ENCODE measurements at places on chromosomes 12 and 14.

GRCh38 chr12:76450690-76451089, 102.5 kb upstream of the BBS10 start:
- no peak for DNase-seq

DNA sequence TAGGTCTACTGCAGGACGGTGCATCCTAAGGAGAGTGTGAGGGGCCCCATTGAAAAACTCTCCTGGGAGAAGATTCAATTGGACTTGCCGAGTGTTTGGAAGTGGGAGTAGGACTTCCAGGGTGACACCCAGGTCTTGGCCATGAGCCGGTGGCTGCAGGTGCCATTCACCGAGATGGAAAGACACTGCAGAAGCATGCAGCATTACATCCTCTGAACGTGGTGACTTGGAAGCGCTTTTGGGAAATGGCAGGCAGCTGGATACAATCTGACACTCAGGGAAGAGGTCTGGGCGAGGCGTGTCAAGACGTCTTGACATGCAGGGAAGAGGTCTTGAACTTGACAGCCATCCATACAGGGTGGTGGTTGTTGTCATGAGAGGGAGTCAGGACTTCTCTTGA, 126.9 kb downstream of the PAPOLA start:
- DNase-seq: no peak

DNA sequence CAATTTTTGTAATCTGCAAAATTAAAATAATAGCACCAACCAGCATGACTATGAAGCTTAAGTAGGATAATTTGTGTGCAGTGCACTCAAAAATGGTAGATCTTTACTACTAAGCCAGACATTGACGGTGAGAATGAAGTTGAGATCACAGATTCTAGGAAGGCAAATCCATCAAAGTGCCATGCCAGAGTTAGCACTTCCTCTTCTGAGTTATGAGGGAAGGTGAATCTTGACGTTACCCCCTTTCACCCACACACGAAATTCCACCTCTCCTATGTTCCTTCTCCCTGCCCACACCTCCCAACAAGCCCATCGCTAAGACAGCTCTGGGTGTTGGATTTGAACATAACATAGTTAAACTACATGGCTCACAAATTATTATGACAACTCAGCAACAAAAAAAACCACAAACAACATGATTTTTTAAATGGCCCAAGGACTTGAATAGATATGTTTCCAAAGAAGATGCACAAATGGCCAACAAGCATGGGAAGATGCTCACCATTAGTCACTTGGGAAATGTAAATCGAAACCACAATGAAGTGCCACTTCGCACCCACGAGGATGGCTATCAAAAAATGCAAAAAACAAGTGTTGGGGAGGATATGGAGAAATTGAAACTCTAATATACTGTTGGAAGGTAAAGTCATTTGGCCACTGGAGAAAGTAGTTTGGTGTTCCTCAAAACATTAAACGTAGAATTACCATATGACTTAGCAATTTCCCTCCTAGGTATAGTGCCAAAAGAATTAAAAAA, 119.3 kb upstream of the RAP1B start:
- DNase-seq: no peak

- no peak for DNase-seq
These were observed 52.6 kb downstream of the ZNF664 start for GRCh38 chr12:124025661-124026060.

- no peak for DNase-seq
These were observed 345.8 kb downstream of the TMEM132D start for GRCh38 chr12:129558036-129558435.

GRCh38 chr14:106174206-106174605, 647.8 kb downstream of the TMEM121 start:
- no peak for DNase-seq

GRCh38 chr12:18580706-18581105, 157.1 kb downstream of the PLCZ1 start:
- DNase-seq: no peak

- no peak for DNase-seq
These were observed 589 bp upstream of the ZNF219 start for GRCh38 chr14:21098892-21099595.

DNA sequence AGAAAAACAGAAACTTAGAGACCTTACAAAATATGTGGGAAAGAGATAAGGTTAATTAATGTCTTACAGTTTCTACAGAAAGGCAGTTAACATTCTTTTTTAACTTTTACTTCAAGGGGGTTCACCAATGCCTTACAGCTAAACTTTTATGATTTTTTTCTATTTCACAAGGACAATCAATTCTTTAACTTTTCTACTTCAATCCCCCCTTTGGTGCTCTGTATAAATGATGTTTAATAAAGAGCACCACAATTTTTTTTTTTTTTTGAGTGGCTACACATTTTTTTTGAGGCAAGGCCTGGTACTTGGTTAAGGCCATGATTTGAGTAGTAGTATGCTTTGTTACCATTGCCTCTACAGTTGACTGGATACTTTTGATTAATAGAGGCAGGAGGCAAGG, 279.6 kb downstream of the PRKD1 start:
- no peak for DNase-seq

Measured in HEK293T (cell line).